T-helper 22 cell (primary cell): ENCODE measurements at places on chromosomes 7 and 10.

GRCh38 chr7:22944510-22944909 lies 69.4 kb downstream of the HYCC1 start:
- no peak for DNase-seq

GRCh38 chr7:12882710-12883109 lies 195.3 kb downstream of the ARL4A start:
- DNase-seq: no peak

DNA sequence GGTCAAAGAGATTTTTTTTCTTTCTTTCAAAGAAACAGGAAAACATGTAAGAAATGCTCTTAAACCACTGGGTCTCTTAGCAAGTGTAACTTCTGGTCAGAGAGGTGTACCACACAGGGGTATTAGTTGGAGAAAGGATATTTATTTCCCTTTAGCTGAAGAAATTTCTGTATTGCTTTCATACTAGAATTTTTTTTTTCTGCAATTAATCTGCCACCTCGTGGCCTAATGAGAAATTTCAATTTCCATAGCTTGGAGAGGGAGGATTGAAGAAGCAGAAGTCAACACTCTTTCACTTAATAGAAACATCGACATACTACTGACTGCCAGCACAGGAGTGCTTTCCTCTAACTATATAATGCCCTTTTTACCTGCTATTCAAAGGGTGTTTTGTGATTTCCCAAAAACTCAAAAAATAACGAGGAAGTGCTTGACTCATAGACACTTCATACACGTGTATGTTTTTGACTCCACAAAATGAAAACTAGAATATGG lies 177.6 kb upstream of the NAMPT start:
- DNase-seq: no peak

DNA sequence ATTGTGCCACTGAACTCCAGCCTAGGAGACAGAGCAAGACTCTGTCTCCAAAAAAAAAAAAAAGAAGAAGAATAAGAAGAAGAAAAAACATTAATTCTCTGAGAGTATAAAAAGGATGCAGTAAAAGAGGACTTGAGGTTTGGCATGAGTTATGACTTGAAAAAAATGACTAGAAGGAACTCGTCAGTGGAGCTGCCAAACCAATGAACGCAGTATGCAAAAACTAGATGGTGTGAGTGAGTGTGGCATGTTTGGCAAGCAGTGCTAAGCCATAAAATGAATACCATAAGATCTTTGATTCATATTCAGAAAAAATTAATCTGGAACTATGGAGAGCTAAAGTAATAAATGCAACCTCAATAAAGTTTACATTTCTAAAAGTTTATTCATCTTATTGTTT lies 68.6 kb upstream of the MEOX2 start:
- no peak for DNase-seq

- no peak for DNase-seq
Observed at GRCh38 chr10:96280859-96281258, 9.5 kb upstream of the BLNK start.

- no peak for DNase-seq
Observed at GRCh38 chr10:69372126-69372980, 44.4 kb downstream of the TACR2 start.
